ENCODE measurements at places on chromosomes 5 and 9. TPM values are rescaled to one million over a fixed set of nuclear protein-coding genes. Genes with fewer than 3 reads are reported as not detected.

The IQGAP2 gene
- 9.7 TPM for total RNA-seq

The IRX2 gene
- not detected for total RNA-seq

The GADD45G gene
- total RNA-seq: 0.88 TPM

The PWWP2A gene
- total RNA-seq: 46.3 TPM

The CCNG1 gene
- 163 TPM for total RNA-seq

The TMC1 gene
- total RNA-seq: 0.95 TPM

The FSD1L gene
- 19.1 TPM for total RNA-seq

GRCh38 chr9:133886563-133887501 is 105.3 kb downstream of the VAV2 start:
- DNase-seq: no peak

GRCh38 chr9:133591116-133591910 is 17.9 kb downstream of the FAM163B start:
- DNase-seq: no peak

DNA sequence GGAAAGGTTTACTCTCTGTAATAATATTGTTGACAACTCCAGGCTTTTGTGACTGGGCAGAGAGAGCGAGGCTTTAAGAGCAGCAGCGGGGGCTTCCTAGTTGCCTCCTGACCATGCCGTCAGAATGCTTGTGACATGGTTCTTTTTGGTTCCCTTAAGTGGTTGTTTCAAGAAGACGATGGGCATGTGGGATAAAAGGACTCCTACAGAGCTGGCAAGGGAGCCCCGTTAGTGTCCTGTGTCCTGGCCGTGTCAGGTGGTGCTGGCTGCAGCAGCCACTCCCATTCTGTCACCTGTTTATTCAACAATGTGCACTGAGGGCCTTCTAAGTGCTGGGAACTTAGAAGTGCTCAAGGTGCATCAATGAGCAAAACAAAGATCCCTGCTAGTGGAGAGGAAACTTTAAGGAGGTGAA is 19.7 kb downstream of the LCP2 start:
- no peak for DNase-seq

GRCh38 chr5:1315018-1315708 is 20.3 kb upstream of the TERT start:
- no peak for DNase-seq

DNA sequence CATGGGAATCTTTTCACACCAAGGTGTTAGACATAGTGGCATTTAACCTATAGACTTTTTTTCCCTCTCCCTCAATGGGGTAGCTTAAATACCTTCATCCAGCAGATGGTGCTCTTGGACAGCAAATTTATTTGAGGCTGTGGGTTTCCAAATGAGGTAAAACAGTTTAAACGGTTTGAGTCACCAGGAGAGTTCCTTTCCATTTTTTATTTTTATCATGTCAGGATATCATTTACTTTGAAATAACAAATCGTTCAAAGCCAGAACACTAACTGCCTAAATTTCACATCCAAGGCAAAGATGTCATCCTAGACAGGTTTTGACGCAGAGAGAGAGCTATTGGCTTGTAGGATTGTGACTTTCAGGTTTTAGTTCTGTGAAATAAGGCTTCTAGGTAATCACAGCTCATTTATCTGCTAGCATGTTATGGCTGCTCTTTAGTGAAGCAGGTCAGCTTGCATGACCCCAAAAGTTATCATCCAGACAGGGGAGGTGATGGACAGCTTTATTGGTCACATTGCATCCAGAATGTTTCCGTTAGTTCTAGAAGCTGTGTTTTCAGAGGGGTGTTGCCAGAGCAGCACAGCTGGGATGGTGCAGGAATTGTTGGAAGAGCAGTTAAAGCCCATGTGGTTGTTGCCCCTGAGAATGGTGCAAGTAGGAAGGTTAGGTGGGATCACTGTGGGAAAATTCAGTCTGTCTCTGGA is 69.8 kb downstream of the KDM4C start:
- DNase-seq: no peak

DNA sequence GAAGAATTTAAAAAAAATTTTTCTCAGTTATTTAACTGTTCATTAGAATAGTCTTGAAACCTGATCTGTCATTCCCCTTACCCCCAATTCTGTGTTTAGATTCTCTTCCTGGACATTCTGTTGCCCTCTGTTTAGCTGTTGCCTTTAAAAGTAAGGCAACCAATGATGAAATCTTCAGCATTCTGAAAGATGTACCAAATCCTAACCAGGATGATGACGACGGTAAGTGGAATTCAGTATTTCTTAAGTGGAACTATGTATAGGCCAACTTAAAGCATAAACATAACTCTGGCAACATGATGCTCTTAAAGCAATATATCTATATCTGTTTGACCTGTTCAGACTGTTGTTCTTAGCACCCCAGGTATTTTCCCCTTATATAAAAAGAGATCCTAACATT is 27.2 kb downstream of the NCBP1 start:
- DNase-seq: no peak

- no peak for DNase-seq
These were observed 13.3 kb downstream of the MATR3 start for GRCh38 chr5:139306628-139307379.

DNA sequence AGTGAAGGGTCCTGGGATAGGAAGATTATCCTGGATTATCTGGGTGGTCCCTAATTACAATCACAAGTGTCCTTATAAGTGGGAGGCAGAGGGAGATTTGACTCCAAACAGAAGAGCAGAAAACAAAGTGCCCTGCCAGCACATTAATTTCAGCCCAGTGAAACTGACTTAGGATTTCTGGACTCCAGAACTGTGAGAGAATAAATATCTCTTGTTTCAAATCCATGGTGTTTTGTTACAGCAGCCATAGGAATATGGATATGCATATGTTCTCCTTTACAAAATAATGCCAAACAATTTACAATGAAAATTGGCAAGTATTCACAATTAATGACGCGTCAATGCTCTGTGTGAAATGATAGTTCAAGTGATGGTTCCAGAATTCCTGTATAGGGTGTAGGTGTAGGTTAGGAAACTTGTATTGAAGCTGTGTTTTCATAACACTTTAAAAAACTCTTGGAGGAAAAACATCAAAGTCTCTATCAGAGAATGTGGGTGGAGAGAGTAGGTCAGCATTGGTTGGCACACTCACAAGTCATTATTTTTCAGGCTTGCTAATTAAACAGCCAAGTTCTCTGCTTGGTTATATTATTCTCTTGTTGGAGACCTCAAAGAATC is 19.9 kb upstream of the PLPP1 start:
- DNase-seq: no peak

- DNase-seq: no peak
These were observed 764 bp downstream of the CAMLG start for GRCh38 chr5:134738963-134739661.

- DNase-seq: no peak
These were observed 65.8 kb upstream of the COL5A1 start for GRCh38 chr9:134575901-134576176.

DNA sequence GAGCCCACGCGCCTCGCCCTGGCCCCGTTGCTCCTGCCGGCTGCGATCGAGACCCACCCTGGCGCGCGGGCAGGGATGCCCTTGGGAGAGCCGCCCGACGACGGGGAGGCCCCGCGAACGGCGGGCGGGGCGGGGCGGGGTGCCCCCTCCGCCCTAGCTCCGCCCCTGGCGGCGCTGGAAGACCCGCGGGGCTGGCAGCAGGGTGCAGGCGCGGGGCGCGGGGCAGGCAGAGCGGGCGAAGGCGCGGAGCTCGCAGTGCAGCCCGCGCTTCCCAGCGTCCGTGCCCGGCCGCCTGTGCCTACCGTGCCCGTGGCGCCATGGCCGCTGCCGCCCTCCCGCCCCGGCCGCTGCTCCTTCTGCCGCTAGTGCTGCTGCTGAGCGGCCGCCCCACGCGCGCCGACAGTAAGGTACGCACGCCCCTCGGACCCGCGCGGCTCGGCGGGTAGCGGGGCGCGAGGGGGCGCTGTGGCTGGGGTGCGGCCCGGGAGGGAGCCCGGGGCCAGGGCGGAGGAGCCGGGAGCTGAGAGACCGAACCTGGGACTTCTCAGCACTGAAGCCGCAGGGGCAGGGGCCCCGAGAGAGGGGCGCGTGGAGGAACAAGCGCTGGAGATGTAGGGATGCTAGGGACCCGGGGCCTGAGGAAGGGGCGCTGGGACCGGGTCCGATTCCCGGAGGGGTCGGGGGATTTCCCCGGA is at the start of gene OLFML2A:
Gene OLFML2A (plus strand): TSS at position 180 of the 695 bp plus-strand sequence. CDS start 138 bp downstream, at position 318.
- DNase-seq: no peak

- no peak for DNase-seq
These were observed 26.0 kb downstream of the SKP2 start for GRCh38 chr5:36177715-36178523.

GRCh38 chr9:76592974-76593347 is 134.0 kb downstream of the GCNT1 start:
- DNase-seq: no peak

DNA sequence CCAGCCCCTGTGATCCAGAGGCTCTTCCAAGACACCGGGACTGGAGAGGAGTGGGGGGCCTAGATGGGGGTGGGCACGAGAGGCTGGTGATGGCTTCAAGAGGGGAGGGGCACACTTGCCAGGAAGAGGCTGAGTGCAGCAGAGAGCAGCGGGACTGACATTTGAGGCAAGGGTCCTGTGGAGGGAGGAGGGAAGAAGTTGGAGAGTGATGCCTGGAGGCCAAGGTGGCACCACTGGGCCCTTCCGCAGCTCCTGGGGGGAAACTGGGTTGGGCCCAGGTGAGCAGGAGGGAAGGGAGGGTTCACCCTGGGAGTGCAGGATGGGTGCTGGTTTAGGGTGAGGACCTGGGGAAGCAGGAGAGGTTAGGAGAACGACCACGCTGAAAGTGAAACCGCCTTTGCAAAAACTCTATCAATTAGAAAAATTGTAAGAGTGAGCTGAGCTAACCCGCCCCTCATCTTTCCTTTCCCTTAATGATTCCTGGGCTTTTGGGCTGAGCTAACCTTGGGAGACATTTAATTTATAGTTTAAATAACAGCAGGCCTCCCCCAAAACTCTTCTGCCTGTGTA is 26.2 kb downstream of the ABO start:
- no peak for DNase-seq

DNA sequence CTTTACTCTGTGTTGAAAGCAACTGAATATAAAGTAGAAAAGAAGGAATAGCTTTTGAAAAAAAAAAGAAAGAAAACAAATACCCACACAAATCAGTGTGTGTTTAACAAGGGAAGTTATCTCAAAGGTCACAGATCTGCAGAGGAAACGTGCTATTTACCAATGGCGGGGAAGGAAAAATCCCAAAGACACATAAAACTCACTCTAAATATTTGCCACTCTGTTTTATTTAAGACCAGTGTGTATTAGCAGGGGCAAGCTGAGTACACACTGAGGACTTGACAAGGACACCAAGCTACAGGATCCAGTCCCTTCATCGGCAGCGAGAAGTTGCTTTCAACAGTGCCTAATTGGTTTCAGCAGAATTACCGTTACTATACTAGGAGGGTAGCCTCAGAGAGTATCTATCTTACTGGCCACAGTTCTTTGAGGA is 252.5 kb downstream of the DEPDC1B start:
- DNase-seq: no peak

DNA sequence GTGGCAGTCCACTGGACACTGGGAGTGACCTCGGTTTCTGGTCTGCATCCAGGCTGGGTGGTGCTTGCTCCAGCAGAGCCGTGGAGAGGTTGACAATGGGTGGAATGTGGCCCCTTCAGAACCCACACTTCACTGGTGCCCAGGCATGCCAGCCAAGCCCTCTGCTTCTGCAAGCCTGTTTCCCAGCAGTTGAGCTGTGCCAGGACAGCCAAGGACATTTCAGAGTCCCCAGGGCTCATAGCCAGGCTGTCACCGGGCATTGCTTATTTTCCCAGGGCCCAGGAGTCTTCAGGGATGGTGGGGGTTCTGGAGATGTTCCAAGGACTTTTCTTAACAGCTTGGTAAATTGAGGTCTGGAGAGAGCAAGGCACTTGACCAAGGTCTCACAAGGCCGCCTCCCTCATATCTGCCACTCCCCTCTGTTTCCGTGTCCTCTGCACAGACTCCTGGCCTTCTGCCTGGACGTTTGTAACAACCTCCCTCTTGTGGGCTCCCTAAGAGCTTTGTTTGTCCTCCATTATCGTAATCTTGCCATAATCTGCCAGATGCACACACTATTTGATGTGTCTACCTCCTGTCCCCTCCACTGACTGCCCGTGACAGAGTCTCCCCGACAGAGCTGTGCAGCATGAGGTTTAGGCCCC is 3.8 kb upstream of the NDST1 start:
- no peak for DNase-seq

DNA sequence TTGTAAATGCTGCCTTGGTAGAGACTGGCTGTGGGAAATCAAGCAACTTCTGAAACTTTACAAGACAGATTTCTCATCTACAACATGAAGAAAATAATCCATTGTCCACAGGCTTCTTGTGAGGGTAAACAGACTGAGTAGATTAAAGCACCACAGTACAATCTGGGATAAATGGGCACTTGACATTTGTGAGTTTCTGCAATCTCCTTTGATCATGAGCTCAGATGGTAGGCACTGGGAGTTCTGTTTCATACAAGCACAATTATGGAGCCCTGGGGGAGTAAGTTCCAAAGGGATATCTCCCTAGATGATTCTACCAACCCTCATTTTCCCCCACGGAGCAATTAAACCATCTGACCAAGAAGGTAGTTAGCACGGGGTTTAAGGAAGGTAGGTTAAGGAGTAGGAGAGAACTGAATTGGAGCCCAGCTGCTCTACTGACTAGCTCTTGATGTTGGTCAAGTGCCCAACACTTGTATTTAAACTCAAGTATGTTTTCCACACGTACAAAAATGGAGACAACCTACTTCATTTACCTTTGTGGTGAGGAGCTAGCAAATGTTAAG is 479.5 kb upstream of the TNC start:
- no peak for DNase-seq

DNA sequence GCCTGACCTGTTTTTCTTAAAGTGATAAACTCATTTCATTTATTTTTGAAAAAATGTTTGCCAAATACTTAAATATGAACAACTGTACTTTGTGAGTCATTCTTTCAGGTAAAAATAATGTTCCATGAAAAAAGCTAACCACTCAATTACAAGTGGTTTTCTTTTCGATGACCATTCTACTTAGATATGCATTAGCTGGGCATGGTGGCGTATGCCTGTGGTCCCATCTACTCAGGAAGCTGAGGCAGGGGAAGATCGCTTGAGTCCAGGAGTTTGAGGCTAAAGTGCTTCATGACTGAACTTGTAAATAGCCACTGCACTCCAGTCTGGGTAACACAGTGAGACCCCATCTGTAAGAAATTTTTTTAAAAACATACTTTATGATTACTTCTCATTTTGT is 4.0 kb upstream of the WDR70 start:
- DNase-seq: no peak

- no peak for DNase-seq
These were observed 205.4 kb upstream of the ITGA1 start for GRCh38 chr5:52582313-52582712.

DNA sequence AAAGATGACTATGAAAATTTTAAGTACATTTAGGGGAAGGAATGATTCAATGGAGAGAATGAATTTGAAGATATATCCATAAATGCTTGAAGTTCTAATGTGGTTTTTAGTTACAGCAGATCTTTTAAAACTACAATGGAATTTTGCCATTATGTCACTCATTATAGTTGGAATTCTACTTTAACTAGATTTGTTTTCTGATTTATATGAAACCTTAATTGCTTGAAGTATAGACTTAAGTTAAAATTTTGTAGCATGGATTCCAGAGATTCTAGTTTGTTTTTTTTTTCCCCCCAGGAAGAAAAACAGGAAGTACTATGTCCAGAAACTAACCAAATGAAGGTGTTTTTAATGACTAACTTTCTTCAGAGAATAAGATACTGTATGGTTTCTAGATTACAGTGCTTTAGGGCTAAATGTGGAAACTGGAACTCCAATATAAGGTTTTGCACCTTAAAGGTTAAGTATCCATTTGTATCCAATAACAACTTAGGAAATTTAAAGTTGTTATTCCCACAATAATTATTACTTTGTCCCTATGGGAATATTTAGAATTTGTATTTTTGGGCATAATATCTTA is 70.3 kb downstream of the ZSWIM6 start:
- DNase-seq: no peak

Data from uterus (tissue), 4 donors.